ENCODE measurements at places on chromosomes 12 and 14.
A peak's percentile ranks its signal among the peaks of the same experiment; 100 is the strongest.

DNA sequence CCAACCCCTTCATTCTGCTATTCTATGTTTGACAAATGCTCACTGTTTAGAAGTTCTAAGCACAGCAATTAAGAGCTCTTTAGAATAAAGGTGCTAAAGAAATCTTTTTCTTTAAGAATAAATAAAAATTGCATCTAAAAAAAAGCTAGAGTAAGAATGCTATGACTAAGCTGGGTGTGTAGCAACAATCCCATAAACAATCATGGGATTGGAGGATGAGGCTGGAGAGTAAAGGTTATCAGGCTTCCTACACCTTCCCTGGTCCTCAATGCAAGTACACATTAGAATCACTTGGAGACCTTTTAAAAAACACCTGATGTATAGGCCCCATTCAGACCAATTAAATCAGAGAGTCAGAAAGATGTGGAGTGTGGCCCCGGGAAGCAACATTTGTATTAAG lies 88.3 kb downstream of the CIT start:
- DNase-seq = no peak

DNA sequence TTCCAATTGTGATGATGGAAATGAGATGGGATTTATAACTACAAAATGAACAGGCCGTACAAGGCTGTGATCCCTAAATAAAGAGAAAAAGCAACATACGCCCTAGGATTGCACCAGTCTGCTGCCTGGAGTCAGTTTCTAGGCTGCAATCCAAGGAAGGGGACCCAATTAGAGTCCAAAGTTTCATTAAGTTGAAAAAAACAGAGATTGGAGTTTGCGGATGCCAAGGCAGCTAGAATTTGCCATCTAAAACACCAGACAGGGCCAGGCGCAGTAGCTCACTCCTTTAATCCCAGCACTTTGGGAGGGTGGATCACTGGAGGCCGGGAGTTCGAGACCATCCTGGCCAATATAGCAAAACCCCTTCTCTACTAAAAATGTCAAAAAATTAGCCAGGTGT lies 661.0 kb downstream of the RPS29 start:
- no peak for DNase-seq

- DNase-seq = no peak
Measured at GRCh38 chr14:51512316-51512715, 139.4 kb upstream of the FRMD6 start.

DNA sequence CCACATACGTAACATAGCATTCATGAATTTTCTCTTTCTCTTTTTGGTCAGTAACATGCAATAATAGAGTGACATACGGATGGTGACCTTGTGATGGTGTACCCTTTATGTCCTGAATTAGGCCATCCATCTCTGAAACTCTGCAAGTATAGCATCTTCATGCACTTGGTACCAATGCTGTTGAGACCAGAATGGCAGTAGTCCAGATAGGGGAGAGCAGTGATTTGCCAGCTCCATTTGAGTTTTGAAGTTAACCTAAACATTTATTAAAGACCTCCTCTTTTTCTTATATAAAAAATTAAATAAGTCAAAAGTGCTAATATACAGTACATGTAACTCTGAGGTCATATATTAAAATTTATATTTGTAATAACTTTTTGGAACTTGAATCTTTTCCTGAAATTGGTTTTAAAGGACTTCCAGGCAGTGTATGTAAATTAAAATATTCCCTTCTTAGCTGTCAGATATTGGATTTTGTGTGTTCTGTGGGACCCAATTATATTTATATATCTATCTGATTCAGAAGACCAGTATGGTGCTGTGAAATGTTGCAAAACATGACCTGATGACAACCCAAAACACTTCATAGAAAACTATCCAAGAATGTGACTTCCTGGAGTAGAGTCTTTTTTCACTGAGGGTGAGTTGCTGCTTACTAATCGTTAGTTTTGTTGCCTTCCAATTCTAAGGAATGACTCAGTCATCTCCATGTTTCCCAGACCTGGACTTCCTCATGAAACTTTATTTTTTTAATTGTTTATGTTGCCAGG lies 3.5 kb downstream of the ELK3 start:
- no peak for DNase-seq

- no peak for DNase-seq
Measured at GRCh38 chr12:11014234-11014633, 8.2 kb downstream of the TAS2R19 start.

- DNase-seq = no peak
Measured at GRCh38 chr14:68285421-68286179, 466.0 kb downstream of the RAD51B start.

DNA sequence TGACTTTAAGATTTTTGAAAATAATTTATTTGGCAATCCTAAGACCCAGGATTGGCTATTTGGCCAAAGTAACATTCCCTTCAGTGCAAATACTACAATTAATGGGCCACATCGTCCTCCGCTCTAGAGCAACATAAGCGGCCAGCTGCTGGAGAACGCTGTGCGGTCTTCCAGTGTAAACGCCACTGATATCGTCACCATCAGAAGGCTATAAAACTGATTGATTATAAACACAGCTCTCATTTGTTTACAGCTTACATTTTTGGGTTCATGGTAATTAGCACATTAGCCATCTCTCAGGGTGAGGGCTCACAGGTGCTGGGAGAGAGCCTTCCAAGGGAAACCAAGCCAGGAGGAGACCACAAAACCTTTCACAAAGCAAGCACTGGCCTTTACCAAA lies 130.1 kb upstream of the BMP4 start:
- no peak for DNase-seq

- DNase-seq = no peak
Measured at GRCh38 chr12:101407049-101407435, 530 bp downstream of the ARL1 start.

DNA sequence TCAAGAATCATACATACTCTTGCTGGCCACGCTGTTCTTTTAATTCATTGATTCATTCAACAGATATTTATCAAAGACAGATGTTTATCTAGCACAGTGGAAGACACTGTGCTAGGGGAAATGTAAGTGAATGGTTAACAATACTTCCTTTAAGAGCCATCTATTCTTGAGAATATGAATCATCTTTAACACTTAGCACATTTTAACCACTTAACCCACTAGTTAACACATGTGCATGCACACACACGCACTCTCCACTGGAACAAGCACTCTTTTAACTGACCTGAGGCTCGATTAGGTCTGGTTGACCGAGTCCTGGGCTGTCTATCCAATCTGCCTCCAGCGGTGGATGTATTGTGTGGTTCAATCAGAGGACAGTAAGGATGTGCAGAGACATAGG lies 34.6 kb downstream of the LMNTD1 start:
- DNase-seq = no peak

- no peak for DNase-seq
Measured at GRCh38 chr14:76329154-76329928, 46.6 kb upstream of the ESRRB start.

DNA sequence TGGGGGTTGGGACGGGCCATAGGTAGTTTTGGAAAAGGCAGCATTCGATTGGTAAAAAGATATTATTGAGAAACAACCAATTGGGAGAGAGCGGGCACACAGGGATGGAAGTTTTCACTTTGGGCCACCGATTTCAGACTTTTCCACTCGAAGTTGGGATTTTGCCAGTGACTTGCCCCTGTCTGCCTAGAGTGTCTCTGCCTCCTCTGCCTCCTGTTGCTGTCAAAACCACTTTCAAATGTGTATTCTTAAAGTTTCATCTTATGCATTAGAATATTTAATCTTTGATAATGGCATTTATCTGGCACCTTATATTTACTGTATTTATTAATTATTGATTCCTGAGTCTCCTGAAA lies 182.3 kb downstream of the FUT8 start:
- DNase-seq = no peak

DNA sequence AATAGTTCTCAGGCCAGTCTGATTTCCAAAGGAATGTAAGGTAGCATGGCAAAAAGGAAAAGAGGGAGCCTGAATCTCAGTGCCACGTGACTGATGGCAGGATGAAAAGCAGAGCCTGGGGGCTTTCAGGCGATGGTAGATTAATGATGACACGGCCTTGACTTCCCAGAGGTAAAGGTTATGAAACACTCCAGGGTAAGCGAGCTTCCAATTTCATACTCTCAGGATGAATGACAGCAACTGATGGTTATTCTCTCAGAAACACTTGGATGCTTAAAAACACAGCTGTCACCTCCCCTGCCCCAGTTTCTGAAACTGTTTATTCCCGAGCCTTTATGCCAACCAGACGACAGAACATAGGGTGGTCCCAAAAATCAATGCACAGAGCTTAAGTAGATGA lies 28.8 kb downstream of the GDF11 start:
- no peak for DNase-seq

- no peak for DNase-seq
Measured at GRCh38 chr14:106872611-106873446, 1346.4 kb downstream of the TMEM121 start.

DNA sequence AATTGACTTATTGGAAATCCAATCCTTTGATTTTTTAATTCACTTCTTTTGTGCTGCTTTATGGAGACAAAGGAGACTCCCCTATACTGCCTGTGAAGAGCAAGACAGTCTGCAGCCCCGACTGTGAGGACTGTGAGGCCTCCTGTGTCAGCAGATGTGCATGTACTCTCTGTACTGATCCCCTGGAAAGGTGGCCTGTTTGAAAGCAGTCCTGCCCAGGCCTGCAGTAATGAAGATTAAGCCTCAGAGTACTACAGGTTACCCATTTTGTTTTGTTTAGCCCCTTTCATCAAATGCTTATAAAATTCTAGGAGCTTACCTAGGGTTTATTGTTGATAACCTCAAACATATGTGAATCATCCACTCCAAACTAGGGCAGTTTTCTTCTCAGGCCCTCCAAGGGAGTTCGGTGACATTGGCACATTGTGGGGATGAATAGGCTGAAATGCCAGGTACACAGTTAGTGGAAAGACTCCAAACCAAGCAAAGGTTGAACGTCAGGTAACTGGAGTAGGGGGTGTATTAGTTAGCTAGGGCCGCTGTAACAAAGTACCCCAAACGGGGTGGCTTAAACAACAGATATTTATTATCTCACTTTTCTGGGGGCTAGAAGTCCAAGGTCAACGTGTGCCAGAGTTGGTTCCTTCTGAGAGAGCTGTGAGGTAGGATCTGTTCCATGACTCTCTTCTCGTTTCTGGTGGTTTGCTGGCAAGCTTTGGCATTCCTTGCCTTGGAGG lies 208.7 kb upstream of the BCL2L14 start:
- DNase-seq = no peak

DNA sequence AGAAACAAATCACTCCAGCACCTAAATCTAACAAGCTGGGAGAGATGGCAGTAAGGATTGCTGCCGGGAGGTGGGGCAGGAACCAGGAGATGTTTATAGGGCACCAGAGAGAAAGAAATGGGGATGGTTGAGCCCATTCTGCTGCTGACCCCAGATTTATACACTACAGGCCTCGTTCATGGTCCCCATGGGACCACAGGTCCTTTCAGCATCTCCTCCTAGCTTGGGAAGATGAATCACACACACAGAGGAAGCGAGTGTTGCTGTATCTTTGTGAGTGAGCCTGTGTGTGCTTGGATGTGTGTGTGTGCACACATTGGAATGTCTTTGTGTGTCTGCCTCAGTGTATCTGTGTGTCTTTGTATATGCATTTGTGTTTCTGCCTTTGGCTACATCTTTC lies 49.7 kb upstream of the FICD start:
- DNase-seq = no peak

DNA sequence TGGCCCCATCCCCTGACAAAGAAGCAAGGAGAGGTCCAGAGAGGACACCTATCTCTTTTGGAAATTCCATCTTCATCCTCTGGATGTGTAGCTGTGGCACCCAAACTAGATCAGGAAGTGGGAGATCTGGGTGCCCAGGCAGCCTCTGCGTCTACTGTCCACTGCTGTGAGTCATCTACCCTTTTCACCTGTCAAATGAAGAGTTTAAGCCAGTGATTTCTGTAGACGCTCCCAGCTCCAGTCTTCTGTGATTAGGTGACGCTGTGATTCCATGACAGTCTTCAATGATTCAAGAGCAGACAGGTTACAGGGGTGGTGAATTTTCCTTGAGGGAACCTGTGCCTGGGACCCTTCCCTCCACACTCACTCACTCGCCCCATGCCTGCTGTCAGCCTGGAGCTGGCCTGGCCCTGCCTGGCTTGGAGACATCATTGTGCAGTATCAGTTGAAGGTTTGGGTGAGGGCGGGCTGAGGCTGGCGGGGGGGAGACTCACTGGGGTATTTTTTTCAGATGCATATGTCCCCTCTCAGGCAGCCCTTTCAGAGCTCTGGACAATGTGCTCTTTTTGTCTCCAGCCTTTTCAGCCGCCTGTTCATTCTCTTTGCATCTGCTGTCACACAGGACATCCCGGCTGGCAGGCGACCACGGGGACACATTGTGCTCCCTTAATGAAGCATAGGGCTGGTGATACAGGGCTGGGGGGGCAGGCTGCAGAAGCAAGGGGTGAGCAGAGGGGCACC lies 56.8 kb upstream of the PARP11 start:
- no peak for DNase-seq

DNA sequence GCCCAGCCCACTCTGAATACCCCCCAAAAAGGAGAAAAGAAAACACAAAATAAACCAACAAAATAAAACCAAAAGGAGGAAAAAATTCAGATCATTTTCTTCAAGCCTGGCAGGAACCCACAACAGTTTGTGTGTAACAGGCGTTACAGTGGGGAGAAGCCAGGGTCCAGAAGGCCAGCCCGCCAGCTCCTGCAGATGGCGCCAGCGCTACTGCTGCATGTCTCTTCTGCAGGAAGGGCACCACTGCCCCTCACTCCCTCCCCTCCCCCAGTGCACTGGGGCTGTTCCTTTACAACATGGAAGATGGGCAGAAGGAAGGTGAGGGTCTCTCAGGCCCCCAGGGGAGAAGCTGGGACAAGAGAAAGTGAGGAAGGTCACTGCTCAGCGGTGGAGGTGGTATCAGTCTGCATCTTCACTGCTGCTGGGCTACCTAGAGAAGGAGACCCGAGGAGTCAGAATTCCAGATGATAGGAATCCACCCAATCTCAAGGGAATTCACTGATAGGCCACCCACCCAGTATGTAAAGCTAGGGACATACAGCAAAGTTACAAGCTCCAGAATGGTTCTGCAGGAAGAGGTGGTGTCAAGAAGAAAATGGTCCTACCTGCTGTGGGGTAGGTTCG lies 2.3 kb upstream of the NOP2 start:
- no peak for DNase-seq

GRCh38 chr12:14454098-14454907 lies 88.8 kb downstream of the ATF7IP start:
- DNase-seq = peak; percentile 45

DNA sequence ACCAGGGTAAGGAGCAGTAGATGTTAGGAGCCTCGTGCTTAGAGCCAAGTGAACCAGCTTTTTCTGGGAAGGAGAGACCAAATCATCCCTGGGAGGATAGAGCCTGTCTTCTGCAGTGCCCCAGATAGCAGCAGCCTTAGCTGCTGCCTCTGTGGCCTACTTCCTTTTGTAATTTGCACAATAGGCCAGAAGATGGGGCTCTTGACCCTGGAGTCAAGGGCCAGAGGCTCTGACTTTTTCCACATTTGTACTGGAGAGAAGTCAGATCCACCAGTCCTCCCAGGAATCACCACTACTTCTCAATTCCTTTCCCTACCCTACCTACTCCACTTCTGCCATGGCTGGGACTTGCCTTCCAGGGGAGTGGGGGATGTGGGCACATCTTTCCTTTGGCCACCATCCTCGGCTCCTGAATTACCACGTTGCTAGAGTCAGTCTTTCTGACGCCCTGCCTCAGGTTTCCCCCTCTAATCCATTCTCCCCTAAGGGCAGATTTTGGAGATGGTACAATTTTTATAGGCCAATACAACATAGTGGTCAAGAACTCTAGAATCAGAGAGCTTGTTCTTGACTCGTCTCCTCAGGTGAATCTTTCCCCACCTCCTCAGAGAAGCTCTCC lies 3.3 kb upstream of the SLC4A8 start:
- DNase-seq = no peak
